ENCODE measurements at places on chromosomes 16 and 17.

DNA sequence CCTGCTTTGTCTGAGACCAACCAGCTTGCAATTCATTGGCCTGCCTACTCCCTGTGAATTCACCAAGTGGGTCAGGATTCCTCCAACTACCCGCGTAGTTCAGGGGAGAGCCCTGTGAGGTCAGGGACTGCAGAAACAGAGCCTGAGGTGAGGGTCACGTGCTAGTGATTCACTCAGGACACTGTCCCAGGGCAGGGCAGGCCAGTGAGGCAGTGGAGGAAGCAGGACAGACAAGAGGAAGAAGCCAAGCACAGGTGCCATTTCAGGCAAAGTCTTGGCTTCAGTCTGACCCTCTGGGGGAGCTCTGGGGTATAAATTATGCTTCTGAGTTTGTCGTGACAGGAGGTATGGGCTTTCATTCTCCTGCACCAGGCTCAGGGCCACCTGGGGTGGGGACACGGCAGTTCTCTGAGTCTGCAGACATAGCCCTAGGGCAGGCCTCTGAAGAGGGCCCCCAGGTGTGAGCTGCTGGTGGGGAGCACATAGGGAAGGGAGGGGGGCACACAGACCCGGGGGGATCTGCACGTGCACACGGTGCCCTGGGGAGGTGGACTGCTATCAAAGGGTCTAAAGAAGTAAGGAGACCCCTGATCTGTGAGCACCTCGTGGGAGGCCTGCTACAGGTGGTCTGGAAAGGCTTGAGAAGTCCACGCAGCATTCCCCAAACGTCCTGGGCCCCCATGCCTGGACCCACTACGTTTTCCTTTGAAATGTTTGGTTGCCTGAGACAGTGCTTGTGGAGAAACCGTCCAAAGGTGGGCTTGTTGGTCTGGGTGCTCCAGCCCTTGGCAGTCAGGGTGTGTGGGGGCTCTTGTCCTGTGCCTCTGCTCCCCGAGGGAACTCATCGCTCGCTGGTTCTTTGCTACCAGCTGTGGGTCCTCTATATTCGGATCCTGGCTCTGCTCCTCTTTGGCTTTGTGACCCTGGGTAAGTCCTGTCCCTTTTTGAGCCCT, 46.4 kb downstream of the NKD1 start:
- DNase-seq: no peak

GRCh38 chr16:69399361-69399760, 13.6 kb upstream of the TERF2 start:
- no peak for DNase-seq

DNA sequence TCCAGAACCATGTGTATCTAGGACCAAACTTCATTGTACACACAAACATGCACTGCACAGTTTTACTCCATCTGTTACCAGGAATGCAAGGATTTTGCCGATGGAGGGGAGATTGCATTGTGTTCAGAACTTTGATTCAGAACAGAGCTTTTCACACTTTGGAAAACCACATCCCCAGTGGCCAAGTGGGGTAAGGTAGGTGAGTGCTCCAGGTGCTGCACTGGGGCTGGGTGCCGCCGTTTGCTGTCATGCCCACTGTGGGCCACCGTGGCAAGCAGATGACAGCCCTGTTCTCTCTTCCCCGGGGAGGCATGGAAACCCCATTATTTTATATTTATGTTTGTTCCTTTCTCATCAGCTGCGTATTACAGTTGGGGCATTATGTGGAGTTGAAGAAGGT, 29.3 kb upstream of the JPH3 start:
- DNase-seq: no peak

DNA sequence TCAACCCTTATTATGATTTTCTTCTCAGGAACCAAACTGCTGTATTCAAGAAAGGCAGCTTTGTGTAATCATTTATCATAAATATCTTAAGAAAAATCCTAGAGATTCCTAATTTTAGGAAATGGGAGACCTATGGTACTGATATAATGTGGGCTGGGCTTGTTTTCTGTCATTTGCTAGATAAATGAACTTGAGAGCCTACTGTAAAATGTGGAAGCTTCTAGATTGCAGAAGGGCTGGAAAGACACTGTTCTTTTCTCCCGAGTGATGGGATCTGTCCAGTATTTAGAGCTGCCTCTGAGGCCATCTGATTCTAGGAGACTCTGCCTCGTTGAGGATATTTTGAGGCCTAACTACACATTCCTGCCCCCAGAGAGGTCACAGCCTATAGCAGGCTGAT, 19.9 kb upstream of the STH start:
- DNase-seq: no peak

DNA sequence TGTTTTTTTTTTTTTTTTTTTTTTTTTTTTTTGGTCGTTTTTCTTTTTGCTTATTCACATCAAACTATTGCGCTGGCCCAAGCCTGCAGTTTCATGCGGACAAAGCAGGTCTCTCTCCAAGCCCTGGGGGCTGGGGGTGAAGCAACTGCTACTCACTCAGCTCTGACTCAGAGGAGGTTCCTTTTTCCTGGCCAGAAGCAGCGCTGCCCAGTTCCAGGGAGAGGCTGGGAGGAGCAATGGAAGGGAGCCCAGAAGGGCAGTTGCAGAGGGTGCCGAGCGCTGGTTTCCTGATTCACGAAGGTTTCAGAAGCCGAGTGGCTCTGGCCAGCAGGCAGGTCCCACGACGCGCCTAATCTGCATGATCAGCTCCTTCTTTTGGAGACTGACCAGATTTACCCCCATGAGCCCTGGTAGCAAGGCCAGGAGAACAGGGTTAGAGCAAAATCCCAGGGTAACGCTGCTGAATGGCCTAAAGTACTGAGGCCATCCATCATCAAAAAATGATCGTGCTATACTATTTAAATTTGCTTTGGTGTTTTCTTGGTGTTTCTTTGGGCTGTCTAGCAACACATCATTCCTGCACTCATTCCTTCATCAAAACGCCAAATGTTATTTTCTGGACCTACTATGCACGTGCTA, 144.7 kb upstream of the SOX9 start:
- DNase-seq: no peak

DNA sequence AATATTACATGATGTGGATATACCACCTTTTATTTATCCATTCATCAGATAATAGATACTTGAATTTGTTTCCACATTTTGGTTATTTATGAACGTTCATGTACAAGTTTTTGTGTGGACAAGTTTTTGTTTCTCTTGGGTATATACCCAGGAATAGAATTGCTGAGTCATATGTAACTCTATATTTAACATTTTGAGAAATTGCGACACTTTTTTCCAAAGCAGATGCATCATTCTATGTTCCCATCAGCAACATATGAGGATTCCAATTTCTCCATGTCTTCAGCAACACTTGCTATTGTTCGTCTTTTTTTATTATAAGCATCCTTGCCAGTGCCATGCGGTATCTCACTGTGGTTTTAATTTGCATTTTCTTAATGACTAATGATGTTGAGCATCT, 93.9 kb downstream of the GSG1L start:
- no peak for DNase-seq

DNA sequence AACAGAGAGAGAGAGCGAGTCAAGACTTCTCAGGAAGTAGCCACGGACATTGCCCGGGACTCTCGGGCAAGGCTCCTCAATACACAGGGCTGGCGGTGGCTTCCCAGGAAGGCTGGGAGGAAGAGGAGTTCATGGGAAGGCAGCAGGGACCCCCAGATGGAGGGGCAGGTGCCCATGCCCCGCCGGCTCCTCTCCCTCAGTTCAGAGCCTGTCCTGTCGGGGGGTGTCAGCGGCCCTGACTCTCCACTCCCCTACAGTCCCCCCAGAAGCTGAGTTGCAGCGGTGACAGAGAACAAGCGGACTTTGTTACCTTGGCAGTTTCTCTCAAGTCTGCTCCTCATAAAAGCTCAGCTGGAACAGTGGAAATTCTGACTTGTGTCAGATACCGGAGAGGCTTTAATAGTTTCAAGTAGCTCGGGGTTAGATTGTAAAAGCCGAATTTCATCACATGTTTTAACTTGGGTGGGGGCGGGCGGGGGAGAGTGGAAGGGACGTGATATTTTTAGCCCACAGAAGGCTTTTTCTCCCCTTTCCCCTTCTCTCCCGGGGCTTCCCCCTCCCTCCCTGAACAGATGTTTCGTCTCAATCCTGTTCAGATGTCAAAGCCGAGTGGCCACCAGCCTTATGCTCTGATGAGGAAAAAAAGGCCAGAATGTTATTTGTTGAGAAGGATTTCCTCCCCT, 65.2 kb downstream of the NKD1 start:
- no peak for DNase-seq

- peak; percentile 49 for DNase-seq
Measured at GRCh38 chr17:51461578-51462004, 201.2 kb downstream of the UTP18 start.

GRCh38 chr16:8729779-8730334, 55.4 kb downstream of the ABAT start:
- DNase-seq: peak; percentile 3

DNA sequence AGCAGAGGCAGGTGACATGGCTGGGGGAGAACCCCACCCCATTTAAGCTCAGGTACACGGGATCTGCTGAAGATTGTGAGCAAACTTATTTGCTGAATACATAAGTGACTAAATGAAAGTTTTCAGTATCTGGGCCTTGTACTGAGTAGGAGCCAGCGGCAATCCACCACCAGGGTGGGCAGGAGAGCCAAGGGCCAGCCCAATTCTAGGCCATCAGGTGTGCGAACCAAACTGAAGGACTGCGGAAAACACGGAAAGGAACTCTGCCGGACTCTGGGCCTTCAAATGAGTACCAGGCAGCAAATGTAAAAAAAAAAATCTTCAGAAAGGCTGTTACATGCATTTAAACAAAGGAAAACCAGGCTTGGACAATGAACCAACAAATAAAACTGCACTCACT, 19.7 kb downstream of the ARHGAP17 start:
- no peak for DNase-seq

DNA sequence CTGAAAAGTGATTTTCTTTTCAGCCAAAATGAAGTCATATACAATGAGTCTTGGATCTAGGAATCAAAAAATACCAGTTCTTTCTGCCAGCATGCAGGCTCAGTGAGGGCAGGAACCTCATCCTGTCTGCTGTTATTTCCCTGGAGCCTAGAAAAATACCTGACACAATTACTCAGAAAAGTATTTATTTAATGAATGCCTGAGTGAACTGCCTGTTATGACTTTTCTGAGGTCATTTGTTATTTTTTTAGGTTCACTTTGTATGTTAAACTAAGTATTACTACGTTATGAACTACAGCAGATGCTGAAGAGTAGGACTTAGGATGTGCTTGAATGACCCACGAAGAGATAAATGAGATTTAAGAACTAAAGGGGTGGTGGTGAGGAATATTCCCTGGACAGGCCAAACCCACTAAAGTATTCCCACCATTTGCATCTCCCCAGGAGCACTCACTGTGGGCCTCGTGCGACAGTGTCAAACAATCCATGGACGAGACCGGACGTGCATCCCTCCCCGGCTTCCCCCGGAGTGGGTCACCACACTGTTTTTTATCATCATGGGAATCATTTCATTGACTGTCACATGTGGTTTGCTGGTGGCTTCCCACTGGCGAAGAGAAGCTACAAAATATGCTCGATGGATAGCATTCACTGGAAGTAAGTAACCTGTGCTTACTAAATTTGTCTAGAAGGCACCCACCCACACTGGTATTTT, 17.1 kb upstream of the VWA3A start:
- DNase-seq: no peak

- DNase-seq: no peak
Measured at GRCh38 chr17:59752922-59753321, 45.5 kb downstream of the VMP1 start.

GRCh38 chr17:44094701-44095387, 24.3 kb downstream of the G6PC3 start:
- no peak for DNase-seq

DNA sequence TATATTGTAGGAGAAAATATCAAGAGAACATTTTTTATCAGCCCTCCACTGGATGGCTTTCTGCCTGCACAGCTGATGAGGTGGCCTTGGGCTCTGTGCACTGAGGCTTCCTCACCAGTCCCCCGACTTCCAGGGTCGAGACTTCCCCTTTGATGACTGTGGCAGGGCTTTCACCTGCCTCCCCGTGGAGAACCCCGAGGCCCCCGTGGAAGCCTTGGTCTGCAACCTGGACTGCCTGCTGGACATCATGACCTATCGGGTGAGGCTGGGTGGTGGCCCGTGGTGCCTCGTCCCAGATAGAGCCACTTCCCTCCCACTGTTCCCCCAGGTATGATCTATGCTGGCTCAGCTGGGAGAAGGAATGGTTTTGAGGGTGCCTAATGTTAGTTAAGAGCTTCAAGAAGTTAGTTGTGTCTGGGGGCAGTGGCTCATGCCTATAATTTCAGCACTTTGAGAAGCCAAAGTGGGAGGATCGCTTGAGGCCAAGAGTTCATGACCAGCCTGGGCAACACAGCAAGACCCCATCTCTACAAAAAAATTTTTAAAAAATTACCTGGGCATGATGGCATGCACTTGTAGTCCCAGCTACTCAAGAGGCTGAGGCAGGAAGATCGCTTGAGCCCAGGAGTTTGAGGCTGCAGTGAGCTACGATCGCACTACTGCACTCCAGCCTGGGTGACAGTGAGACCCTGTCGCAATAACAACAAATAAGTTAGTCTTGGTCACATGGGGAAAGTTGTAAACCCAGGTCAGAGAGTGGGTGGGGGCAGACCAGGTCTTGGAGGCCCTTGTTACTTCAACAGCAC, 11.8 kb downstream of the FCSK start:
- DNase-seq: no peak

- no peak for DNase-seq
Measured at GRCh38 chr16:88064889-88065746, 113.9 kb downstream of the BANP start.

GRCh38 chr16:55444754-55445485, 34.1 kb upstream of the MMP2 start:
- DNase-seq: peak; percentile 18

GRCh38 chr16:24349320-24349719, 93.2 kb downstream of the CACNG3 start:
- DNase-seq: no peak

DNA sequence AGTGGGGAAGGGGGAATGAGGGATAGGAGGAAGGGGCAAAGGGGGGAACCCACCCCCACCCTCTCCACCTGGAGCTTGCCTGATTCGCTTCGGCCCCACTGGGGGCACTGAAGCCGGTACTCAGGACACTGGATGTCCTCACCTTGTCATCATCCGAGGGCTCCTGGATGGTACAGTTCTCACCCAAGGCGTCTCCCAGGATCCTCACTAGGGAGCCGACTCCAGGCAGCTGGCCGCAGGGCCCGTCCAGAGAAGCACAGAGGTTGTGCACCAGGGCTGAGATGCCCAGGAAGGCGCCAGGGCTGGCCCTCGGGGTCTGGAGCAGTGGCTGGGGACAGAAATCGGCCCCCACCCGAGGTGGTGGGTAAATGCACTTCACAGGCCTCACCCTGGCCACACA, 92.3 kb downstream of the LITAF start:
- DNase-seq: no peak

DNA sequence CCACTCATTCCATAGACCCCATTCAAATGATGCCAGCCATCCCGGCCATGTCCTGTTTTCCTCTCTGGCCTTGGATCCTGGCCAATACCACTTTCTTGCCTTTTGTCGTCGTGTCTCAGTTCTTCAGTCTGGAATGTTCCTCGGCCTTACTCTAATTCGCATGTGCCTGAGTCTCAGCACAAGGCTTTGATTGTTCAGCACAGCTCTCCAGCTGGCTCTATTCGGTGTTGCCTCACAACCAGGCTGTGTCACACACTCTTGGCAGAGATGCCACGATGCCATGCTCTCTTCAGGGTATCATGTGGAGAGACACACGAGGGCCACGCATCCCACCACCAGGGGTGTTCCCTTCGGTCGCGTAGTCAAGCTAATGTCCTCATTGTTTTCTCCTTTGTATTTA, 1.8 kb upstream of the VPS4A start:
- DNase-seq: no peak

Measured in CD4-positive, alpha-beta T cell treated with Interleukin-4 for 4 hours (primary cell).